ENCODE measurements at places on chromosomes 16 and 17.
A peak's percentile ranks its signal among the peaks of the same experiment; 100 is the strongest.

DNA sequence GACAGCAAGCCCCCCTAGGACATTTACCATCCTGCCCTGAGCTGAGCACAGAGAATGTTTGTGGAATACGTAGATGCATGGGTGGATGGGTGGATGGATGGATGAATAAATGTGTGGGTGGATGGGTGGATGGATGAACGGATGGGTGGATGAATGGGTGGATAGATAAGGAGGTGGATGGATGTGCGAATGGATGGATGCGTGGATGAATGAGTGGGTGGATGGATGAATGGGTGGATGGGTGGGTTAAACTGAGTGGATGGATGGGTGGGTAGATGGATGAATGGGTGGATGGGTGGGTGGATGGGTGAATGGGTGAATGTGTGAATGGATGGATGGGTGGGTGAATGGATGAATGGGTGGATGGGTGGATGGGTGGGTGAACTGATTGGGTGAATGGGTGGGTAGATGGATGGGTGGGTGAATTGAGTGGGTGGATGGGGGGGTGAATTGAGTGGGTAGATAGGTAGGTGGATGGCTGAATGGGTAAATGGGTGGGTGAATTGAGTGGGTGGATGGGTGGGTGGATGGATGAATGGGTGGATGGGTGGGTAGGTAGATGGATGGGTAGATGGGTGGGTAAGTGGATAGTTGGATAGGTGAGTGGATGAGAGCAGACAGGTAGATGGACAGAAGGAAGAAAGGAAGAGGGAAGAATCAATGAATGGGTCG is 5.2 kb downstream of the TMC6 start:
- no peak for DNase-seq

DNA sequence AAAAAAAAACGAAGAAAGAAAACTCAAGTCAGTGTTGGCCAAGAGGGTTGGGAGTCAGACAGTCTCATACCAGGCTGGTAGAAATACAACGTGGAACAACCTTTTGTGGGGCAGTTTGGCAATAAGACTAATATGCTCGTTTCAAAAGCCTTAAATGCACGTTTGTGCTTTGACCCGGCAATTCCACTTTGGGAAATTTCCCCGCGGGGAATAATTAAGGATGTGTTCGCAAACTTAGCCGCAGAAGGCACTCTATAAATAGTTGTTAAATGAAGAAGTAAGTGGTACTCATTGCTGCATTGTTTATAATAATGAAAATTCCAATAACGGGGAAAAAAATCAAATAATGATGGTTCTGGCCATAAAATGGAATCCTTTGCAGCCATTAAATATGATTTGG is 664.8 kb upstream of the EEF2KMT start:
- DNase-seq: no peak

DNA sequence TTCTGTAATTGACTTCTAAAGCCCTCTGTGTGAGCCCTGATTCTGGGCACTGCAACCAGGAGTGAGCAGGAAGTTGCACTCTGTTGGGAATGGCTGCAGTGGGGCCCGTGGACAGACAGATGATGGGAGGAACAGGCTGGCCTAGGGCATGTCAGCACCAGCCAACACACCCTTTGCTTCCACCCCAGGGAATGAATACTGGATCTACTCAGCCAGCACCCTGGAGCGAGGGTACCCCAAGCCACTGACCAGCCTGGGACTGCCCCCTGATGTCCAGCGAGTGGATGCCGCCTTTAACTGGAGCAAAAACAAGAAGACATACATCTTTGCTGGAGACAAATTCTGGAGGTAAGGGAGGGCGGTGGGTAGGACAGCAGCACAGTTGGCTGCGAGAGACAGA is 10.8 kb upstream of the LPCAT2 start:
- DNase-seq: no peak

DNA sequence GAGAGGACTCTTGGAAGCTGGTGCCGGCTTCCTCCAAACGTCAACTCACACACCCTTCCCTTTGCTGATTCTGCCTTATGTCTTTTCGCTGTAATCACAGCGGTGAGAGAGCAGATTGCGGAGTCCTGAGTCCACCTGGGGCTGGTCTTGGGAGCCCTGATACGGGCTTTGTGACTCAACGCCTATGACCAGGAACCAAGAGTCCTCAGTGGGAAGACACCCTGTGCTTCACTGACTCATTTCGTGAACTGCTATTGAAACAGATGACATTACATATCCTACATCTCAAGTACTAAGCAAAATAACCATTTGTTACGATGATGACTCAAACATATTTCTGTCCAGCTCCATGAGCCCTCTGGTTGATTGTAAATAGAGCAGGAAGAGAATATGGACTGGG is 90.7 kb upstream of the CREBBP start:
- DNase-seq: peak; percentile 88

DNA sequence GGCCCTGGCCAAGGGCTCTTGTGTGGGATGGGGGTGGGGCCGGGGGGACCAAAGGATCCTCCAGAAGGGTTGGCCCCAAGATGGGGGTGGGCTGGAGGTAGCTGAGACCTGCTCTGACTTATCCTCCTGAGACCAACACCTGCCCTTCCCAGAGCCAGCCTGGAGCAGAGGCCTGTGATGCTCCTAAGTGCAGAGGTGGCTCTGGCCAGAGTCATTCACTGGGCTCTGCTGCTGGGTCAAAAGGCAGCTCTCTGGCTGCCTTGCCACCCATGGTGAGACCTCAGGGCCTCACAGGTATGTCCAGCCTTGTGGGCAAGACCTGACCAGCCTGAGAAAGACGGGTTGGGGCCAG is 393 bp downstream of the SERPINF2 start:
- no peak for DNase-seq

DNA sequence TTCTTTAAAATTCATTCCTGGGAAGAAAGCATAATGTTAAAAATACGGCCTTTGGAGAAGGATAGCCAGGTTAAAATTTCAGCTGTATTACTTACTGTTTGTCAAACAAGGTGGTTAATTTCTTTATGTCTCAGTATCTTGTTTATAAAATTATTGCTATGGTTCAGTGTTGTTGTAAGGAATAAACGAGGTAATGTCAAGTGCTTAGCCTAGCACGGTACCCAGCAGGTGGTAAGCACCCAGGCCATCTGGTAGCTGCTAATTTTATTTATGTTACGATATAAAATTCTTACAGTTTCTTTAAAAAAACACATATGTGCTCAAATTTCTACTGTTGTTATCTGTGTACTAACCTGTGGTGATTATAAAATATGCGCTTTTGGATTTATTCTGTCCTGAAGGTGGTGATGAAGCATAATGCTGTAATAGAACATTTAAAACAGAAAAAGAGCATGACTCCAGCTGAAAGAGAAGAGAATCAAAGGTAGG is 48.9 kb downstream of the C17orf58 start:
- no peak for DNase-seq

DNA sequence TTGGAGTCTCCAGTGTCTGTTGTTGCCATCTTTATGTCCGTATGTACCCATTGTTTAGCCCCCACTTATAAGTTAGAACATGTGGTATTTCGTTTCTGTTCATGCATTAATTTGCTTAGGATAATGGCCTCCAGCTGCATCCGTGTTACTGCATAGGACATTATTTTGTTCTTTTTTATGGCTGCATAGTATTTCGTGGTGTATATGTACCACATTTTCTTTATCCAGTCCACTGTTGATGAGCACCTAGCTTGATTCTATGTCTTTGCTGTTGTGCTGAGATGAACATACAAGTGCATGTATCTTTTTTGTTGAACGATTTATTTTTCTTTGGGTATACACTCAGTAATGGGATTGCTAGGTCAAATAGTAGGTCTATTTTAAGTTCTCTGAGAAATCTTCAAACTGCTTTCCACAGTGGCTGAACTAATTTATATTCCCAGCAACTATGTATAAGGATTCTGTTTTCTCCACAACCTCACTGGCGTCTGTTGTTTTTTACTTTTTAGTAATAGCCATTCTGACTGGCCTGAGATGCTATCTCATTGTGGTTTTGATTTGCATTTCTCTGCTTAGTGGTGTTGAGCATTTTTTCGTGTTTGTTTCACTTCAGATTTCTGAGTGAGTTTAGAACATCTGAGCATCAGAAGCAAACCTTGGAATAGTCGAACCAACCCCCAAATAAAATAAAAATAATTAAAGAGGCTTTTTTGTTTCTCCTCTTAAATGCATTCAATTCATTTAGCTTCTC is 304.7 kb downstream of the ZFHX3 start:
- DNase-seq: peak; percentile 46

DNA sequence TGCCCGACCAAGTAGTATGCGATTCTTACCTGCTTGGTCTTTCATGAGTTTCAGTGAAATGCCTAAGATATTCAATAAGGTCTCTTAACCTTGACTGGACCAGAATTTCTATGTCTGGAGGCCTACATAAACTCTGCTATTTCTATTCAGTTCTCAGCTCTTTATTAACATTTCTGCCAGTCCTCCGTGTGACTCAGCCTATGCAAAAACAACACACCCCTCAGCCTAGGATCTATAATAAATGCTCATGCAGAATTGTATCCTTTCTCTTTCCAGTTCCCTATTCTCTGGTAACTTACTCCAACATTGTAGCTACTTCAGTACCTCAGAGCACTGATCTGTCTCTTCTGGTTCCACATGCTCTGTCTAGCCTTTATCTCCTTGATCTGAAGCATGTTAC is 1507.4 kb downstream of the CDH11 start:
- peak; percentile 46 for DNase-seq

GRCh38 chr17:75763613-75764416 is 1.2 kb downstream of the GALK1 start:
- no peak for DNase-seq

Measured in astrocyte of the spinal cord (primary cell).